ENCODE measurements at places on chromosomes 13 and 19.

GRCh38 chr13:44815623-44816022 lies 173.6 kb downstream of the NUFIP1 start:
- DNase-seq = no peak

DNA sequence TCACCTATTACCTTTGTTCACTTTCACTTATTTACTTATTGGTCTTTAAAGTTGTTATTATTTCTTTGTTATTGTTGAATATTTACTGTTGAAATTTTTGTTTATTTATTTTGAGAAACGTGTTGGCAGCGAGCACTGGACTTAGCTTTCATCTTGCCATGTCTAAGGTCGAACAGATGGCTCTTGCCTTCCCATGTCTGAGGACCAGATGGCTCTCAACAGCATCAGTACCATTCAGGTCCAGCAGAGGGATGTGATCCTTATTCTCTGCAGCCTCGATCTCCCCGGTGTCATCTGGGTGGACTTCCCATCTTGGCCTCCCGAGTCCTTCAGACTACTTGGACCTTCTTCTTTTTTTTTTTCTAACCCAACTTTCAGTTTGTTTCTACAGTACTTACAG lies 1437.6 kb downstream of the UQCRFS1 start:
- no peak for DNase-seq

DNA sequence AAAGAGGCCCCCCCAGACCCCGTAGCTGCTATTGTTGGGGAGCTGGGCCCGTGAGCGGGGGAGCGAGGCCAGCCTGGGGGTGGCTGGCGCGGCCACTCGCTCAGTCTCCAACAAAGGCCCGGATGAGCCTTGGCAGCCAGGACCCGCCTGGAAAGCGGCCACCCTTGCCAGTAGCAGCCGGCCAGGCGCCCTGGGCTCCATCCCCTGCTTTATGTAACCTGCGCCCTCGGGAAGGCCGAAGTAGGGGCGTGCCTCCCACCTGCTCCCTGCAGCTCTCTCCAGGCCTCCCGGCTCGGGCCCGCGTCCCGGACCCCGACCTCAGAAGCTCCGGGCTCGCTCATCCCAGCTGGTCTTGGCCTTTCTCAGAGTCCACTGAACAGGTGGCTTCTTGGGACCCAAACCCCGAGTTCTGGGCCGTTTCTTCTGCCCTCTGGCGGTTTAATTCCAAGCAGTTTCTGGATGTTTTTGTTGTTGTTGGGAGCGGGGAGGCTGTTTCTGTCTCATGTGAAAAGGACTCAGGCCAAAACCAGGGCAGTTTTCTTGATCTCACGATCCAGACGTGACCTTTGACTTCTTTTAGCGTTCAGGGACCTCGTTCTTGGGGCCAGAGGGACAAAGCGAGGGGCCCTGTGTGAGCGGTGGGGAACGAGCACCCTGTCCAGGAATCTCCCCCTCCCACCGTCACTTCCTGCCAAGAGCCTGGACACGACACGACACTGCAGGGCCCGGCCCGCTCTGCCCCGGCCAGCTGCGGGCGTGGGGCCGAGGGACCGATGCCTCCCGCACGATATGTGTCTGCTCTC lies 1.2 kb downstream of the CDC34 start:
- DNase-seq = no peak

DNA sequence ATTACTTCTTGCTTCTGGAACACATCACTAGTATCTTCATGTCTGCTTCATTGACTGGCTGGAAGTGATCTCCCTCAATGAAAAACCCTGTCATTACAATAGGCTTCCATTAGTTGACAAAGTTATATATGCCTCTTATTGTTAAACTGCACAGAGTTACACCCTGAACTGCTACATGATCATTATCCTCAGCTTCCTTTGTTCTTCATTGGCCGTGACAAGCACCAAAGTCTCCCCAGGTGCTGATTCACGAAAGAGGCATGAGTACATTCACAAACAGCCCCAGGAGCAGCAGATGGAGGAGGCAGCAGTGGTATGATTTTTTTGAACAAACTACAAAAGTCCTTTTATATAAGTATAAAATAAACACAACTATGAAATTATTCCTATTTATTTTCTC lies 51.4 kb downstream of the VWA8 start:
- no peak for DNase-seq

GRCh38 chr13:67299751-67300150 lies 69.6 kb upstream of the PCDH9 start:
- DNase-seq = no peak

- DNase-seq = no peak
Measured at GRCh38 chr19:48807590-48808308, 3.1 kb downstream of the BCAT2 start.

GRCh38 chr19:2602391-2603181 lies 99.9 kb downstream of the GNG7 start:
- DNase-seq = no peak

DNA sequence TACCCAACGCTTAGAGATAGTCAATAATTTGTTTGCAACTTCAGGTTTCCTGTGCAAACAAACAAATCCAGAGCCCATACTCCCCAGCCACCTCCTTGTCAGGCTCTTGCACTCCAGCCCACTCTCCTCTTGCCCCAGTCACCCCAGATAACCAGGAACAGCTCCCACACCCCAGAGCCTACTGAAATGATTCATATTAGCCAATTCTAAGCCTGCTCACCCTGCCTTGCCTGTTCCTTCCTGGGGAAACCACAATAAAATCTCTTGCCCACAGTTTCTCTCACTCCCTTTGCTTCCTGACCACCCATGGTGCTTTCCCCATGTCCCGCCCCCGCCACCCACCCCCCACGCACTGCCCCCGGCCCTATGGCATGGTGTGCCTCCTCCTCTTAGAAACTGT lies 3.8 kb upstream of the ACTL9 start:
- DNase-seq = no peak

DNA sequence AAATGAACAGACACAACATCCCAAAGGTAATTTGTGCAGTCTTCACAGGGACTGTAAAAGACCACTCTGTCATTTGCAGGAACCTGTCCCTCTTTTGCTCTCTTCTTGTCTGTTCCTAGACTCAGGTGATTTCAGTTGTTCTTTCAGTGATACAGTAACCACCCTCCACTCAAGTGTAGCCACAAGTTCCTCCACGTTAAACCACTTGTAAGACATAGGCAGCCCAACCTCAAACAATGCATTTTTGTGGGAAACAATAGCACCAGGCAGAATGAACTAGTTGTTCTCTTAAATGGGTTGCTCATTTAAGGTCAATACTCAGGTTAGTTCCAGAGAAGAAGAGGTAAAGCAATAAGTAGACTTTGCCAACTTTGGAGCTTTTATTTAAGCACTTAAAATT lies 359.4 kb downstream of the MZT1 start:
- no peak for DNase-seq

GRCh38 chr13:37195621-37196020 lies 90.2 kb upstream of the CSNK1A1L start:
- DNase-seq = no peak

GRCh38 chr19:15663247-15663646 lies 9.6 kb upstream of the CYP4F12 start:
- DNase-seq = no peak

DNA sequence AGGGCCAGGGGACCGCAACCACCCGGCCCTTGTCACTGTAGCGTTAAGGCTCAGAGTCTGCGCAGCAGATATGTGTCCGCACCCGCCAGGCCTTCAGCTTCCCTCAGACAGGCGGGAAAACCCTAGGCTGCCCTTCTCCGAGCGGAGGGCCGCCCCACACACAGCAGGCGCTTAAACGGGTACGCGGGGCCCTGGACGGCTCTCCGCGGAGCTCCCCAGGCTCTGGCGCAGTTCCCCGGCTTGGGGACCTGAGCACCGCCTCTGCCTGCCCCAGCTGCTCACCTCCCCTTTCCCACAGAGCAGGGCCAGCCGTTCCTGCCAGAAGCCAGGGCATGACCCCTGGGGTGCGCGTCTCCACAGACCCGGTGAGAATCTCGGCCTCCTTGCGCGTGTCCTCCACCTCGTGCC lies 593 bp downstream of the ZNF135 start:
- no peak for DNase-seq

DNA sequence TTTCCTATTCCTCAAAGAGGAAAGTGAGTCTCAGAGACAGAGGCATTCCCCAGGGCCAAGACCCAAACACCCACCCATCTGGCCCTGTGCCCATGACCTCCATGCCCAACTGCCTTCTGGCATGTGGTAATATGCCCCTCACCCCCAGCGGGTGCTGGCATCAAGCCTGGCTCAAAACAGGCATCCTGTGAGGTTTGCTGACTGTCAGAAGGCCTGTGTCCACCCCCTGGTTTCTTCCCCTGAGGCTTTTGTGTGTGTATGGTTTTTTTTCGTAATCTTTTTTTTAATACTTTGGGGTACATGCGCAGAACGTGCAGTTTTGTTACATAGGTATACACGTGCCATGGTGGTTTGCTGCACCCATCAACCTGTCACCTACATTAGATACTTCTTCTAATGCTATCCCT lies 7.6 kb upstream of the KANK2 start:
- DNase-seq = no peak

GRCh38 chr13:99381766-99382165 lies 74.6 kb upstream of the GPR183 start:
- no peak for DNase-seq

- DNase-seq = no peak
Measured at GRCh38 chr19:36182612-36183244, 30.5 kb upstream of the COX7A1 start.

DNA sequence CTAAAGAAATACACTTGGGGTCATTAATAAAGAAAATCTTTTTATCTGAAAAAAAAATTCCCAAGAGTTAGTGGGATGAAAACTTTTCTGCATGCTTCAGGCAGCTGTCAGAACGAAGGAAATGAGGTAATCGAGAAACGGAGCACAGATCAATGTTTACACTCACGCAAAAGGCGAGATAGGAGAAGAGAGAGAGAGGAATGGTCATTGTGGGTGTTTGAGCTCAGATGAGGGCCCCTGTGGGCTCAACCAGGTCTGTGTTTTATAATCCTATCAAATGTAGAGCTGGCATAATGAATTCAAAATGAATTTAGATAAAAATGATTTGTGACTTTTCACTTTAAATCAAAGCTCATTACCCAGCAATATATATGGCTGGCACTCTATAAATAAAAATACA lies 6.3 kb upstream of the RXFP2 start:
- no peak for DNase-seq

GRCh38 chr13:34672631-34673030 lies 269.4 kb upstream of the NBEA start:
- no peak for DNase-seq

DNA sequence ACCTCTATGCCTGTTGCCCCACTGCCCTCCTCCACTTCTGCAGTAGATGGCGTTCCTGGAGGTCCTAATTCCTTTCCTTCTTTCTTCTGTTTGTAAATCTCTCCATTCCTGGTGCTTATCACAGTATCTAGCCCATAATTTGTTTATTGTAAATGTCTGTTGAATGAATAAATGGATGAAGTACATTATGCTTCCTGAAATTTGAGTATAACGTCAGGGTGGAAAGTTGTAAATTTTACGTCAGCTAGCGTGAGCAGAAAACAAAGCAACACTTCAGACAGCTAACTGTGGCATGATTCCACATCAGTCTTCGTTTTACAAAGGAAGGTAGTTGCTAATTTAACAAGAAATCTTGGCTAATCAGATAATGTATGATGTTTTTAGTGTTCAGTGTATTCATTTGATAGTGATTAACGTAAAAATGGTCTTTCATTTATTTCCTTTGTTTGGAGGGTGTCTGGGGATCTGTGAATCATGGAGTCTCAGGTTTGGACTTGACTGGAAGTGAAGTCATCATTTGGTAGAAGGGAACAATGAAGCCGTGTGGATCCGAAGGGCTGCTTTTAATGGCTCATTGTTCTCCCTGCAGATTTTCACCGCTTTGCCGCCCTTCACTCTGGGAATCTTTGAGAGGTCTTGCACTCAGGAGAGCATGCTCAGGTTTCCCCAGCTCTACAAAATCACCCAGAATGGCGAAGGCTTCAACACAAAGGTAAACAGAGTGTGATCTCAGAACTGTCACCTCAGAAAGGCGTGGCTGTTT lies 215.1 kb downstream of the SHISA2 start:
- DNase-seq = no peak

GRCh38 chr13:113141601-113141970 lies 16.9 kb upstream of the PROZ start:
- DNase-seq = no peak

DNA sequence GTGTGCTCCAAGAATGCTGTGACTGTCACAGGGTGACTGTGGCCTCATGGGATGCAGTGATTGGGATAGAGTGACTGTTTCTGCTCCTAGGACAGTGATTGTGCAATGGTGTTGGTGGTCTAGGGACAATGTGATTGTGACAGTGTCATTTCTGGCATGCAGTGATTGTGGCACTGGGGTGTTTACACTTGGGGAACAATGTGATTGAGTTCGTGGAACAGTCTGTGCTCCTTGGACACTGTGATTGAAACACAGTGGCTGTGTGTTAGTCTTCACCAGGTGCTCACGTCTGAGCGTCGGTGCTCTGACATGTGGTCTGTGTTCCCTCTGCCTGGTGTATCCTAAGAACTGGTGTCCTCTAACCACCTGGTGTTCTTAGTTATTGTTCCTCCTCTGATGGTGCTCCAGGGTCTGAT lies 1.7 kb downstream of the PDE4A start:
- DNase-seq = no peak

DNA sequence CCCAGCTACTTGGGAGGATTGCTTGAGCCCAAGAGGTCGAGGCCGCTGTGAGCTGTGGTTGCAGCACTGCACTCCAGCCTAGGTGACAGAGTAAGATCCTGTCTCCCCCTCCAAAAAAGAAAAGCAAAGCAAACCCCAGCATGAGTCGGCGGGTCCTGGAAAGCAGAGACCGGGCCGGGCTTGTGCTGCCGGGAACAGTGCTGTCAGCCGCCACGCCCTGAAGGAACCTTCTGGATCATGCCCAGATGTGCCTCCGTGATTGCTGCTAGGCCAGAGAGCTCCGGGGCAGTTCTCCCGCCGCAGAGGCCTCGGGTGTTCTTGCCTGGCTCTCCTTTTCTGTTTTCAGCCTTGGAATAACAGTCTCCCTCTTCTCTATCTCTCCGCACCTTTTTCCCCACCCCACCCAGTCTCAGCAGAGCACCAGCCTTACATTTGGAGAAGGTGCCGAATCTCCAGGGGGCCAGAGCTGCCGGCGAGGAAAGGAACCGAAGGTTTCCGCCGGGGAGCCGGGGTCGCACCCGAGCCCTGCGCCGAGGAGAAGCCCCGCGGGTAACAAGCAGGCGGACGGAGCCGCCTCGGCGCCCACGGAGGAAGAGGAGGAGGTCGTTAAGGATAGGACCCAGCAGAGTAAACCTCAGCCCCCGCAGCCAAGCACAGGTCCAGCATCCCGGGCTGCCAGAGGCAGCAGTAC lies 181.9 kb downstream of the STK24 start:
- no peak for DNase-seq

GRCh38 chr13:78160793-78161192 lies 242.2 kb upstream of the EDNRB start:
- DNase-seq = no peak
